ENCODE measurements at places on chromosomes 6 and 20.

DNA sequence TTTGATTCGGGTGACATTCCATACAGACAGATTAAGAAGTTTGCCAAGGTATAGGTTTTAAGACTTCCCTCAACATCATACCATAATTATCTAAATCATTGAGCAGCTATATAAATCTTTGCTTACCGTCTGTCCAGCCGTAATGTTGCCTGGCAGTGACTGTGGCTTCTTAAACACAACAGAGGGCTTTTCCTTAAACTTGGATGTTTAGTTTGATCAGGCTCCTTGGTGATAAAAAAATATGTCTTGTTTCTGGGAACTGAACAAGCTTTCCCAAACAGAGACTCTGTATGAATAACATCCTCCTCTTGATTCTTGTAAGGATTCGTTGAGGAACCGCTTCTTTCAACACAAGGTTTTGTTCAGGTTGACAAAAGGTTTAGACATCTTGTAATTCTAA, 130.9 kb downstream of the QKI start:
- DNase-seq = no peak

- no peak for DNase-seq
Observed at GRCh38 chr20:35974256-35974655, 5.9 kb downstream of the CNBD2 start.

GRCh38 chr20:54184071-54184470, 10.3 kb upstream of the CYP24A1 start:
- no peak for DNase-seq

DNA sequence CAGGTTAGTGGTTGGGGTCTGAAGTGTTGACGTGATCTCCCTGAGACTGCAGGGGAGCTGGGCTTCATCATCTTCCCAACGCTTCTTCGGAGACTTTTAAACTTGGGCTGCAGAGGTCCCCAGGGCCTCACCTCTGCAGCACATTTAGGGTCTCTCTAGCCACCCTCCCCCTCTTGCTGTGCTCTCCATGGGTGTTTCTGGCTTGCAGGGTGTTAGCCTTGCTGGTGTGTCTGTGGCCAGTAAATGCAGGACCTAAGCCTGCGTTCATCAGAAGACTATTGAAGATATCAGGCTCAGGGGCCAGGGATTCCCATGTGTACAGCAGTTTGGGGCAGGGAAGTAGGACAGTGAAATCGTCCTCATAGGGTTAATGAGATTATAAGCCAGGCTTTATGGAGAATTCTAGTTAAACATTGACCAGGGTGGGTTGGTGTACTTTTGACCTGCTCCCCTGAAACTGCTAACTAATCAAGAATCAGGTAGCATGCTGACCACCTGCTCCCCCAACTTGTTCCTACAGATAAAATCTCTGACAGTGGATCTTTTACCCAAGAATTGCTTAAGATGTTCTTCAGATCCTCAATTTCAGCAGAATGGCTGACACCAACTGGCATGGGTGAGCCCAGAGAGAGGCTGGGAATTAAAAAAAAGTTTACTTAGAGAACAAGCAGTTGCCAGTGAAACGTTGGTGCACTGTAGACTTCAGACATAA, 3.8 kb upstream of the DDO start:
- DNase-seq = no peak

- no peak for DNase-seq
Observed at GRCh38 chr20:46031701-46032254, 2.8 kb downstream of the SLC12A5 start.

GRCh38 chr20:61661025-61661424, 404.7 kb downstream of the TAF4 start:
- DNase-seq = no peak

DNA sequence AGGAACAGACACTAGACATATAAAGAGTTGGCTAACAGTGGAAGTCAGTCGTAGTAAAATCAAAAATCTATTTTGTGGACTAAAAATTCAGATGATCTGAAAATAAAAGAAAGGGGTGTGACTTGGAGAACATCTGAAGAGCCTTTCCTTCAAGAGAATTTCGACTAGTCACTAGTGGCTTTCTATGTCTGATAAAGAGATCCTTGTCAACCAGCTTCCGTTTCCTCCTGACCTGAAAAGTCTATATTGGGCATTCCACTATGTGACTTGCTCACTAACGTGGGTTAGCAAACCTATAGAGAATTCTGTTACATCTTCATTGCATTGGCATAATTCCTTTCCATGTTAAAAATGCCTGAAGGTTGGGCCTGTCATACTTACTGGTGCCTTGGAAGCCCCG, 25.9 kb downstream of the TRAF3IP2 start:
- DNase-seq = no peak

GRCh38 chr6:30877419-30878262, 6.7 kb upstream of the DDR1 start:
- peak; percentile 90 for DNase-seq

DNA sequence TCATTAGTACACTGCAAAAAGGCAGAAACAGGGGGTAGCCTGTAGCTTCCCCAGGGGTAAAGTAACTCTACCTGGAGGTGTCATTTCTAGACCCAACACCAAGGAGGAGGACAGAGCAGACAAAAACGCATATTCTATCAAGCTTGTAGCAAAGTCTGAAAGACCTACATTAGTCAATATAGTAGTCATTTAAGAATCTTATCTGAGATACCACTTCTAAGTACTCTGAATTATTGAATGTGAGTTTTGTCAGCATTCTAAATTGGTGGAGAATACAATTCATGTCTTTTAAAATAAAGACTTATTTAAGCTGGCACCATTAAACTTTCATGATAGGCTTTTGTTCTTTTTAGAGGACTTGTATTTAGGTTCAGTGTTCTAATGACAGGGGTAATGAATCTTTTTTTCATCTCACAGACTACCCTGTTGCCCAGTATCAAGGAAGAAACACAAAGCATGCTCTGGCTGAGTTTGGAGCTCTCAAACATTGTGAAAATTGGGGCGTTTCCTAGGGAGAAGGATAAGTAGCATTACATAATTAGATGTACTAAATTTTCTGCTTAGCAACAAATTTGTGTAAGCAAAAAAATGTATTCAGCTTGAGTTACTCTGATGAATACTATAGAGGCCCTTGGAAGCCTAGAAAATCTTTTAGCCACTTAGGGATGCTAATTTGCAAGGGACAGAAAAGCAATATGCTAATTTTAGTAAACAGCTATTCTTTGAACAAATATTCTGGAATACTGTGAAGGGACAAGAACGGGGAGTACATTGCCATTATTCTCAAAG, 255.4 kb upstream of the HSF2 start:
- DNase-seq = no peak

- no peak for DNase-seq
Observed at GRCh38 chr20:12570371-12570770, 438.4 kb upstream of the SPTLC3 start.

DNA sequence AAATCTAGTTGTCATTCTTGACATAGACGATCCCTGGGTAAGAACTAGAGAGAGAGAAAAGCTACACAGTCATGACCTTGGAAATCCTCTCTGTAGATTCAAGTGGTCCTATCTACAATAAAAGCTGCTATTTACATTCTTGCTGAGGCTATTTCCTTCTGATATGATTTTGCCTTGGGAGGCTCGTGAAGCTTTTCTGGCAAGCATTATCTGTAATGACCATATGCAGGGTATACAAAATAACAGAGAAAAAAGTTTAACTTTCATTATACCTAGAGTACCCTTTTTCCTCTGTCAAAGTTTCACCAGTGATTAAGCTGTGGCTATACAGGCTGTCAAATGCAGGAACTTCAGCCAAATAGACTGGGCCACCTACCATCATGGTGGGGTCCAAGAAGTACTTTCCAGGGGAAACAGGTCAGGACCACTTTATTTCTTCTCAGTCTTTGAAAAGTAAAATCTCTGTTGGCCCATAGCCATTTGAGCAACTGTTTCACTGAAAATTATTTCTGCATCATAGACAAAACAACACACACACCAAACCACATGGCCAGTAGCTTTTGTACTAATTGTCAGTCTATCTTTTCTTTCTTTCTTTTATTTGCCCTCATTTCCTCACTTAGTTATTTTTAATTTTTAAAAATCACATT, 677.0 kb upstream of the ID4 start:
- DNase-seq = no peak

DNA sequence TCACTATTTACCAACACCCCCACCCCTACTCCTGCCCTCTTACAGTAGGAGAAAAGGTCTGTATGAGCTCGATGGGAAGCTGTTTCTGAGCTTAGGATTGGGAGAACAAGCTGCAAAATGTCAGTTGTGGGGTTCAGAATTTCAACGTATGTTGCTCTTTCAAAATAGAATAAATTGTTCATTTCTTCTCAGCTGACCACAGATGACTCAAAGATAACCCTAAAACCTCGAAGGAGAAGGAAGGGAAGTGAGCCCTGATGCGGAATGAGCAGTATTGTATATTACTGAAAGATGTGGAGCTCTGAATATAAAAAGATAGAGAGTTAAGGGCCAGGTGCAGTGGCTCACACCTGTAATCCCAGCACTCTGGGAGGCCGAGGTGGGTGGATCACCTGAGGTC, 35.9 kb upstream of the MYLIP start:
- no peak for DNase-seq

DNA sequence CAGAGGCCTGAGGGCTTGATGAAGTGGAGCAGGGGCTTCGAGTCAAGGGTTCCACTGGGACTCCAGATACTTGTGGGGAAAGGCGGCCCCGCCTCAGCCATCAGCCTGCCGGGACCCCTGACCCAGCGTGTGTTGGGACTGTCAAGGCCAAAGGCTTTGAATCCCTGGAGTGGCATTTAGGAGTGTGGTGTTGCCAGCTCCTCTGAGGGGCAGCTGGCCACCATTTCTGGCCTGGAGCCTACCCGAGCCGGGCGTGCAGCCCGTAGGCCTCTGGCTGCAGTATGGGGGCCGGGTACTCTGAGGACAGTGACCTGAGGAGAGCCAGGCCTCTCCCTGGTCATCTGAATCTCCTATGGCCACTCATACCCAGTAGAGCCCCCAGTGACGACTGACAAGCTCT, 40.0 kb downstream of the RRBP1 start:
- DNase-seq = no peak

- DNase-seq = no peak
Observed at GRCh38 chr6:29824144-29824543, 3.5 kb upstream of the HLA-G start.

DNA sequence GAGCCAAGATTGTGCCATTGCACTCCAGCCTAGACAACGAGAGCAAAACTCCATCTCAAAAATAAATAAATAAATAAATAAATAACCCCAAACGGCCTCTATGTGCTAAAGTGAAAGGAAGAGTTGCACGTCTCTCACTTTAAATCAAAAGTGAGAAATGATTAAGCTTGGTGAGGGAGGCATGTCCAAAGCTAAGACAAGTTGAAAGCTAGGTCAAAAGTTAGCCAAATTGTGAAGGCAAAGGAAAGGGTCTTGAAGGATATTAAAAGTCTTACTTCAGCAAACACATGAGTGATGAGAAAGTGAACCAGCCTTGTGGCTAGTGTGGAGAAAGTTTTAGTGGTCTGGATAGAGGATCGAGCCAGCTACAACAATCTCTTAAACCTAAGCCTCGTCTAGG, 14.3 kb downstream of the ZBP1 start:
- no peak for DNase-seq

DNA sequence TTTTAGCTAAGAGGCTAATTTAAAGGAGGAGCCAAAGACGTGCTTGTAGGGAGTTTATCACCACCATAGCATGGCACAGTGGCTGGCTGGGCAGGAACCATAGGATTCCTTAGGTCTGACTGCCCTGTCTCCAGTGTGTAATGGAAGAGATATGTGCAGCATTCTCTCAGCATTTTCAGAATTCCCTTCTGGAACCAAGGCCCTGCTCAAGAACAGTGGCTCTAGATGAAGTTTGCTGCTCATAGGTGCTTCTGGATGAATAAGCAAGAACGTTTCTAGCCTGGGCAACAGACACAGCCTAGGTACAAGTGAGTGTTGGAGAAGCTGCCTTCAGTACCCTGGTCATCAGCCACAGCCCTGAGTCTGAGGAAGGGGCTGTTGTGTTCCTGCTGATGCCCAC, 69.1 kb downstream of the LCA5 start:
- DNase-seq = no peak

DNA sequence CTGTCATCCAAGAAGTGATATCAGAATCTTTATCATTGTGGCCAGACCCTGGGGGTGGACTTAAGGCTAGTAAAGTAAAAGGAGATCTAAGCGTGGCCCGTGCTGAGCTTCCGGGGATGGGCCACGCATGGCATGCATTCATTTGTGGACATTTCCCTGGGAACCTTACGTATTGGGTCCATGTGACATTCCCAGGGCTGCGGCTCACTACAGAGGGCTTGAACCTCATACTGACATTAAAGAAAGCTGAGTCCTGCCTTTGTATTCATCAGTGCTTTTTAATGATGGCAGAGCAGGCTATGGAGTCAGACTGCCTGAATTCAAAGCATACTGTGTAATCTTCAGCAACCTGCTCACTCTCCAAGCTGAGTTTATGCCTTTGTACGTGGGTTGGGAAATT, 152.2 kb upstream of the AFDN start:
- no peak for DNase-seq

GRCh38 chr6:44271914-44272313, 1.7 kb downstream of the TMEM151B start:
- DNase-seq = no peak

DNA sequence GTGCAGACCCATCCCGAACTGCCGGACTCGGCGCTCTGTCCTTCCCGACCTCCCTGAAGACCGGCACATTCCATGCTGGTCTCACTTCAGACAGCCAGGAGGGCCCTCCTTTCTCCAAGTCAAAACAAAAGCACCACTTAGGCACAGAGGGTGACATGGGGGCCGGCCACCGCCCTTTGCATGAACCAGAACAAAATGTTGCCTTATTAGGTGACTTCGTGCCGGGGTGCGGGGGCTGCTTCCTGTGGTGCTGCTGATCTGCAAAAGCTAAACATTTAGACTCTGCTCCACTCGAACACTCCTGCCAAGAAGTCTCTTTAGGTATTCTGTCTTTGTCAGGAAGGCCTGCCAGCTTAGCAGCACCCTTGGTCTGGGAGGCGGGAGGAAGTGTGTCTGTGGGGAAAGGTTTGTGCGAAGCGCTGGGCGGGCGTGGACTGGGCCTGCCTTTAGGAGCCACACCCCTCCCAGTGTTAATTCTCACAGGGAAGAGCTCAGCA, 133.8 kb downstream of the SMOC2 start:
- DNase-seq = no peak

DNA sequence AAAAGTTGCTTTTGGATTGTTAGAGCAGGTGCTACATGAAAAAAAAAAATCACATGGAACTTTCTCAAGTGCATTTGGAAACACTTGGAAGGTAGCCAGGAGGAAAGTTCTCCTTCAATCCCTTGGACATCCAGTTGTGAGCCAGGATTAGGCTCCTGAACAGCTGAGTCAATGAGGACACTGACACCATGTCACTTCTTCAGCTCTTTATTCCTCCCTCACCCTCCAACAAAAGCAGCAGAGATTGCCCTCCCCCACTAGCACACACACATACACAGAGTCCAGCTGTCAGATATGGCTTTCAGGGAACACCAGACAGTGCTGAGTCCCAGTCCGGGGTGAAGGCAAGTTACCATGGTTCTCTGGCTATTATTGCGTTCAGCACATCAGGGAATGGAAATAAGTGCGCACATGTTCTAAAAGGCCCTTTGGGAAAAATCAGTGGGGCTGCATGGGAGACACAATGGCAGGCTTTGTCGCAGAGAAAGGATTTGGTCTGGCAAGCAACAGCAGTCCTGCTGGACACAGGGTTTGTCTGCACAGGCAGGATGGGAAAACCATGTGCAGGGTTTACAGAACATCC, 124.7 kb upstream of the MARCKS start:
- no peak for DNase-seq

Data from activated effector memory CD4-positive, alpha-beta T cell treated with anti-CD3 and anti-CD28 coated beads, Interleukin-2, amount 50 U/mL, for 16 hours (primary cell).